ENCODE measurements at places on chromosomes 2 and 18.

DNA sequence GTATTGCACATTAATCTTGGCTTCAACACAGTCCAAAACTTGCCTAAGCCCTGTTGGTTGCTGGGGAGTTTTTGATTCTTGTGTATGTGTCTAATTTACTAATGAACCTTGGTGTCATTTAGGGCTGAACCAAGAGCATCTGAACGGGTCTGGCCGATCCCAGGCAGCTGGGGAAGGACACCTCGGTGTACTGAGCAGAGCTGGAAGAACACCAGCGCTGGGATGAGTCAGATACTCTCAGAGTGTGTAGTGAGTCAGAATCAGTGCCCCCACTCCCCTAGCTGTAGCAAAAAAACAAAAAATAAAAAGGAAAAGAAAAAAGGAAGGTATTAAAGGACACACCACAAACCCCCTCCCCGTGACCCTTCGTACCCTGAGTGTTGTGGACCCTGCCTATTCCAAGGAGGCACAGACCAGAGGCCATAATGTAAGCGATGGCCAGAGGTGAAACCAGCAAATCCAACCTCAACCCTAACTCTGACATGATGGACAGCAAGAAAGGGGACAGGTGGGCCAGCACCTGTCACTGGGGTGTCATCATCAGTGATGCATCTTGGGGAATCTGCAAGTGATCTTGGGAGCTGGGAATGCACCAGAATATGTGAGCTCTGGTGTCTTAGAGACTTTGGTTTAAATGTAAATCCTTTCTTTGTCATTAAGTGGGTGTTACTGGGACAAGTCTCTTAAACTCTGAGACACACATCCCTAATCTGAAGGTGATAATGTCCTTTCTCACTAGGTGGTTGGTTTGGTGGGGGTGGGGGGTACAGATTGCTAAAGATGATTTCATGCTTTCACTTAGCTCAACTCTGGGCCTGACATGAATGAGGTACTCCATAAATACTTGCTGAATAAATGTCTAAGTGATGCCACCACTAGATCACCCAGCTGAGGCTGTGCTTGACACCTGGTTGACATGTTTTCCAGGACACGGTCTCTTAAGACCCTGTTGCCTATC lies 34.2 kb upstream of the NCOA1 start:
- DNase-seq: peak; percentile 86

DNA sequence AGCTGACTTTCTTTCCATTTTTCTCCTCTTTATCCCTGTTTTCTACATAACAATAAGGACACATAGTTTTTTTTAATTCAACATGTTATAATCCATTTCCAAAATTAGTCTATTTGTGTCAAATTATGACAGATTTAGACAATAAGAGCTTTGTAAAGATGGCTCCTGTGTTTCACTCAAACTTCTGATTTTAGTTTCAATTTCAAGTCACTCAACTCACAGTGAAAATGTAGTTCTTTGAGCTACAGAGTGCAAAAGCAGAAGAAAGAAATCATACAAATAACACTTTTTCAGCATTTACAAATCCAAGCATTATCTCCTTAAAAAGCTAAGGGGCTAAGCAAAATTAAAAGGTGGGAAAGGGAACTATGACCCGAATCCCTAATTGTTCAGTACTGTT lies 340.7 kb upstream of the TRIB2 start:
- DNase-seq: no peak

DNA sequence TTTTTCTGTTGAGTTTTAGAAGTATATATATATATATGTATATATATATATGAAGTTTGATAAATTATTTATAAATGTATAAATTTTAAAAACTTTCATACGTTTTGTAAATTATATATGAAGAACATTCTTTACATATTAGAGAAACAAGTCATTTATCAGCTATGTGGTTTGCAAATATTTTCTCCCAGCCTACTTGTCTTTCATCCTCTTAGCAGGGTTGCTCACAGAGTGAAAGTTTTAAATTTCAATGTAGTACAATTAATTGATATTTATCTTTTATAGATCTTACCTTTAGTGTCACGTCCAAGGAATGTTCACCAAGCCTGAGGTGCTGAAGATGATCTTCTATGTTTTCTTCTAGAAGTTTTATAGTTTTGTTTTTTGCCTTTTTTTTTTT lies 78.3 kb upstream of the HS6ST1 start:
- DNase-seq: no peak

DNA sequence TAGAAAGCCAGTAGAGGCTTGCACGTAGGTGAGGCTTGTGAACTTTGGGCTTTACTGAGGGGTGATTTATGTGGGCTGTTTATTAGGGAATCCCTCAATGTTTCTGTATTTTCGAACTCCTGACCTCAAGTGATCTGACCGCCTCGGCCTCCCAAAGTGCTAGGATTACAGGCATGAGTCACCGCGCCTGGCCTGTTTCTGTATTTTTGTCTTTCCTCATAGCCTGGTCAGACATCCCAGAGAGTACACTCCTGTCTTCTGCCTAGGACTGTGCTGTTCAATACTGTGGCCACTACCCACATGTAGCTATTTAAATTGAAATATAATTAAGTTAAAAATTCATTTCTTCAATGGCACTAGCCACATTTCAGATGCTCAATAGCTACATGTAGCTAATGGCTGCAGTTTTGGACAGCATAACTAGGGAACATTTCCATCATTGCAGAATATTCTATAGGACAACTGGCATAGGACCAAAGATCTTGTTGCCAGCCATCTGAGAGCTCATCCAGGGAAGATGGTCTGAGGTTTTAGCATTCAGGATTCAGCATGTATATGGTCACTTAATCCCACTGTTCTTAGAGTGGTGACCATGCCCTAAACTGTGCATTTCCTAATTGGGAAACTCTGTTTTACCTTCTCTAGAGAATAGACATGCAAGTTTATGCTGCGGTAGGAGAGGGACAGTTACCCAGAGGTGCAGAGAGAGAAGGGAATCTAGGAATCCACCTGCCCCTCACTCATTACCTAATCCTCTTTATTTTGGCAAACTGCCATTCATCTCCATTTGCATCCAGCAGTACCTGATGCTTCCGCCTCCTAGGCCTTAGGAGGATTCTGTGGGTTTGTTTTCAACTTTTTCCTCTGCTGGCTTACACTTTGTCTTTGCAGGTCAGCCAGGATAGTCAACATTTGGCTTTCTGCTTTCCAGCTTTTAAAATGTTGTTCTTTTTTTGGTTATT lies 64.4 kb downstream of the LCLAT1 start:
- peak; percentile 59 for DNase-seq

GRCh38 chr18:9746958-9747357 lies 38.9 kb downstream of the RAB31 start:
- DNase-seq: no peak

- no peak for DNase-seq
Observed at GRCh38 chr2:218001629-218002028, 1.2 kb downstream of the TNS1 start.

DNA sequence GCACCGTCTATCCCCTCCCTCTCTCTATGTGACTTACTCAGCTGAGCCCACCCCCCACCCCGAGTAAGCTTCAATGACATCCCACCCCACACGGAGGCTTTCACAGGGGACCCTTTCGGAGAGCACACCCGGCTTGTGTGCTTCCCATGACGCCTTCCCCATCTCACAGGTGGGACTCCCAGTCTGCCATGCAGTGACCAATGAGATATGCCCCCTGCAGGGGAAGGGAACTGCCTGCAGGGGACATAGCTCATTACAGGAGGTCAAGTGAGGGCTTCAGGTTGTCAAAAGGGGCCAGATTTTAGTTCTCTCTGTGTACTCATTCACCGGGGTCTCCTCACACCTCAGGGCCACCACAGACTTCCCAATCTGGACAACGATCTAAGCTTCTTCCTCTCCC lies 112.6 kb downstream of the GAREM1 start:
- DNase-seq: no peak

GRCh38 chr2:66832646-66833435 lies 397.9 kb downstream of the MEIS1 start:
- no peak for DNase-seq

DNA sequence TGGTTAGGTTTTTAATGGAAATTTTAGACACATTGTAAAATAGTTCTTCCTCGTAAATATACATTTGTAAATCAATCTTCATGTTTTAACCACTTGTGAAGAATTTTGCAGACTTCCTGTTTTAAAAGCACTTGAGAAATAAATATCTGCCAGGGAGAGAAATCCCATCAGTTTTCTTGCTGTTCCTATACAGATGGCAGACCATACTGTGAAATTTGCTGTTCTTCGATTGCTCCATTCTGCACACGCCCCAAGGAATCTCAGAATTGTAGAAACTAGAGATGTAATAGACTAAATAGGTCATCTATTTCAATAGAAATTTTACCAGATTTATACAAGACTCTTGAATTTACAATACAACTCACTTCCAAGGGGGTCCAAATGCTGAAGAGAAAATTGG lies 75.8 kb upstream of the PIK3C3 start:
- DNase-seq: no peak

DNA sequence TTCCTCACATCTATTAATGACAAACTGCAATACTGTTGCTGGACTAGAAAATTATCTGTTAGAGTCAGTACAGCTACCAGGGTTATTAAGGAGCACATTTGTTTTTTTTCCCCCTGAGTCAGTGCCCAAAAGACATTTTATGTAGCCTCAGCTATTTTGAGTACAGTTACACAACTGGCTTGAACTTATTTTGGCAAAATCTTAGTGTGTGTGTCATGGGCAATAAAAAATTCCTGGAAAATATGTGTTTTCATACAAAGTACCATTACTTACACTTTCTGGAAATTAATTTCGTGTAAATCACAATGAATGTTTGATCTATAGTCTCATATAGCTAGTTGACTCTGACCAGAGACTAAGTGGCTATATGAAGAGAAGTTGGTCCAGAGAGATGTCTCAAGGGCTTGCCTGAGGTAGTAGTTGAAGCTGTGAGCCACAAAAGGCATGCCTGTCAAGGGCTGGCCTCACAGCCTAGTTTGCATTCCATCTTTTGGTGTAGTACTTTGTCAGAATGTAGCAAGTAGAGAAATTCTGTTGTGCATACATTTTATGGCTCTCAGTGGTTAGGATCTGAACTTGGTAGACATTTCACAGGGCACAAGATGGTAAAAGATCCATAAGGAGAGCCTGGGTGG lies 283.4 kb downstream of the MTX2 start:
- no peak for DNase-seq

DNA sequence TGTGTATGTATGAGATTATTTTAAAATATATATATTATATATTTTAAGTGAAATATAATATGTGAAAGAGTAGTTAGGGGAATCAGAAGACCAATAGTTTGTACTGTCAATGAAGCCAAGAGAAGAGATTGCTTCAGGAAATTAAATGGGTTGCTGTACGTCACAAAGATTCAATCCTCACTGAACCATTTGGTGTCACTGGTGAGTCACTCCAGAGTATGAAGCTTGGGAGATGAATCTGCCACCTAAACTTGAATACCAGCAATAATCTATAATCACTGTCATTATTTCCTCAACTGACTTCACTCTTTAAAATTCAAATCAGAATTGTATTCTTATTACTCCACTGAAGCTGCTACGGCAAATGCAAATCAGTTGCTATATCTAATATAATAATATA lies 41.9 kb upstream of the SCN9A start:
- no peak for DNase-seq

DNA sequence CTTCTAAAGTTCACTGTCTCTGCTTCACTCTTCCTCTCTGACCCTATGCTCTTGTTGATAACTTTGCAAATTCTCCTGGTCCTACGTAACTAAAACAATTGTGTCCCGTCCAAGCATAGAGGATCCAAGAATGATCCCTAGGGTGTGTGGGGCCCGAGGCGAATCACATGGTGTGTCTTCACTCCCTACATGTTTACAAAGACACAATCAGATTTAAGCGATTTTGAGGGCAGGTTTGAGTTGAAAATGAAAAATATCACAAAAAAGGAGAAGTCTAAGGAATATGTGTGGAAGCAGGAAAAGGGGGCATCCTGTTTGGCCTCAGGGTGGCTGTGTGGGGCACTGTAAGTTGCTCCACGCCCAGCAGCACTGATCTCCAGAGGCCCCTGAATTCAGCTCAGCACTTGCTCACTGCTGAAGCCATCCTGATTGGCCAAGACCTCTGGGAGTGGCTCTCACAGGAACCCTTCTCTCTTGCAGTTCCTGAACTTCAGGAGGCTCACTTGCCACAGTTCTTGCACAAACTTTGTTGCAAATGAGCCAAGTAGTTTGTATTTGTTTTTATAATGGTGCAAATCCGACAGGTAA lies 363.6 kb downstream of the ZNF521 start:
- DNase-seq: no peak

GRCh38 chr2:121809607-121810006 lies 54.2 kb downstream of the TSN start:
- DNase-seq: no peak

- DNase-seq: no peak
Observed at GRCh38 chr2:7513834-7514233, 596.6 kb downstream of the RNF144A start.

GRCh38 chr18:58928386-58928785 lies 63.7 kb downstream of the ZNF532 start:
- DNase-seq: no peak

- no peak for DNase-seq
Observed at GRCh38 chr2:222180619-222181018, 118.2 kb downstream of the PAX3 start.

DNA sequence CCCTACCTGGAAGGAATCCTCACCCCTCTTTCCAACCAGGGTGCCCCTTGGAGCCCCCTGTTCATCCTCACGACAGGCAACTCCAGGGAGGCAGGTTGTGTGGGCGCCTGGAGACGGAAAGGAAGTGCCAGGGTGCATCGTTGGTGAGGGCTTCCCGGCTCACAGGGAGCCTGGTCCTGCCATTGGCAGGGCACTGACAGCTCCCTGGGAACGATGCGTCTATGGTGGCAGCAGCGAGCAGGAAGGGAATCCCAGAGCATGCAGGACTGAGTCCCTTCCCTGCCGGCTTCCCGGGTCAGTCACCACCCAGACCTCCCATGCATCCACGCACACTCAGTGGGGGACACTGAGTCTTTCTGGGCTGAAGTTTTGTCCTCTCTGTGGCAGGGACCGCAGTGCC lies 117.6 kb downstream of the INHBB start:
- DNase-seq: peak; percentile 32

DNA sequence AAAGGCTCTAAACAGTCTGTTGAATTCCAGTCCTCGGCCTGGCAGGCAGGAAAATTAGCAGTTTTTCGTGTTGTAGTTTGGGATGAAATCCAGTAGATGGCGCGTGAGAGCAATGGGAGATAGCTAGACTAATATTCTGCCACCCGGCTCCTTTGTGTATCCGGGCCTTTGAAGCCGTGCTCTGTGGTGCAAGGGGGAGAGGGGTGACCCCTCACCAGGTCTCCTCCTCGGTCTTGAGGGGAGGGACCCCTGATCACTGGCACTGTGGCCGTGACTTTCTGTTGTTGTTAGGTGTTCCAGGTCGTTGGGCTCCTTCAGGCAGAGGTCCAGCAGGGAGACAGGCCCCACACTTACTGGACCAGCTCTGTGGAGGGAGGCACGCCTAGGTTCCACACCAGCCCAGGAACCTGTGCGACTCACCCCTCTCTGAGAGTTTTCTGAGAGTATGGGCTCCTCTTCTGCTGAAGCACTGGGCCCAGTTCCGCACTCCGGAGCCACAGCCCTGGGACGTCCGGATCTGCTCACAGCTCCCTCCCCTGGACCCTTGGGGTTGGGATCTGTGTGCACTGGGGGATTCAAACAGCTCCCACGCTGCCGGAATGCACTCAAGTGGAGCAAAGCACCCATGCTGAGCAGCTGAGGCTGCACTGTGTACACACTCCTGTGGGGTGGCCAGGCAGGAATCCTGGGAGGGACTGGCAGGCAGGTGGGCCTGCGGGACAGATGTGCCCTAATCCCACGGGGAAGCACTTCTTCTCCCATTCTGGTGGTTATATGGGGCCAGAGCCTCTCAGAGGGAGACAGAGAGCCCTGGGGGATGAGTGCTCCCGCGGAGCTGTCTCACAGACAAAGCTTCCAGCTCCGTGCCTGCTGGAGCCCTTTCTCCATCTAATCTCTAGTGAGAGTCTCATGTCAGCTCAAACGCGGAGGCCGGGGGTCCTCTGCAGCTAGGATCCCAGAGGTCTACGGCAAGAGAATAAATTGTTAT lies 8.8 kb downstream of the GKN2 start:
- DNase-seq: no peak

Data from aorta (tissue), 5 donors.